Iris pigment epithelial cell (primary cell): ENCODE measurements at places on chromosomes 1 and 21.

- DNase-seq, result peak; percentile 97
Measured at GRCh38 chr1:162541619-162542141, 19.8 kb upstream of the UAP1 start.

DNA sequence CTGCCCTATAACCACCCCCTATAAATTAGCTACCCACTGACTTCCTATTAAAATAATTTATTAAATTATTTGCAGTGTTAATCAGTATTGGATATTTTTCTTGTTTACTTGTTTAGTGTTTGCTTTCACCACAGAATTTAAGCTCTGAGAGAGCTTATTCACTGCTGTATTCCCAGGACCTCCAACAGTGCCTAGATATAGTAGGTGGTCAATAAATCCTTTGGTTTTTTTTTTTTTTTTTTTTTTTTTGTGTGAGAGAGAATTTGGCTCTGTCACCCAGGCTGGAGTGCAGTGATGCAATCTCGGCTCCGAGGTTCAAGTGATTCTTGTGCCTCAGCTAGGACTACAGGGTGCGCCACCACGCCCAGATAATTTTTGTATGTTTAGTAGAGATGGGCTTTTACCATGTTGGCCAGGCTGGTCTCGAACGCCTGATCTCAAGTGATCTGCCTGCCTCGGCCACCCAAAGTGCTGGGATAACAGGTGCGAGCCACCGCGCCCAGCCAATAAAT, 1.1 kb upstream of the OSBPL9 start:
- DNase-seq, result no peak

DNA sequence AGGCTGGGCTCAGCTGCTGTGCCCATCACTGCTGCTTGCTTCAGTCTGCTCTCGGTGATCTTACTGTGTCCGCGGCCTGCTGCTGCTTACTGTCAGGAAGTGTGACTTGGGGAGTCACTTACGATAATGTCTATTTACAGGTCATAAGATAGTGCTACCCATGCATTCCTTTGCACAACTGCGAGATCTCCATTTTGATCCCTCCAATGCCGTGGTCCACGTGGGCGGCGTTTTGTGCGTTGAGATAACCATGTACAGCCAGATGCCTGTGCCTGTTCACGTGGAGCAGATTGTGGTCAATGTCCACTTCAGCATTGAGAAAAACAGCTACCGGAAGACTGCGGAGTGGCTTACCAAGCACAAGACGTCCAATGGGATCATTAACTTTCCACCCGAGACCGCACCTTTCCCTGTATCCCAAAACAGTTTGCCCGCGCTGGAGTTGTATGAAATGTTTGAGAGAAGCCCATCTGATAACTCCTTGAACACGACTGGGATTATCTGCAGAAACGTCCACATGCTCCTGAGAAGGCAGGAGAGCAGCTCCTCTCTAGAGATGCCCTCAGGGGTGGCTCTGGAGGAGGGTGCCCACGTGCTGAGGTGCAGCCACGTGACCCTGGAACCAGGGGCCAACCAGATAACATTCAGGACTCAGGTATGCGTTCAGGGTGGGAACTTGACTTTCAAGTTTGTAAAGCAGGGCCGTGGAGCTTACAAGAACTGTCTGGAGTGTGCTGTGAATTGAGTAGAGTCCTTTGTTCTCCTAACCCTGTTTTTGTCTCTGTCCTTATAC, 24.4 kb upstream of the PWP2 start:
- no peak for DNase-seq

DNA sequence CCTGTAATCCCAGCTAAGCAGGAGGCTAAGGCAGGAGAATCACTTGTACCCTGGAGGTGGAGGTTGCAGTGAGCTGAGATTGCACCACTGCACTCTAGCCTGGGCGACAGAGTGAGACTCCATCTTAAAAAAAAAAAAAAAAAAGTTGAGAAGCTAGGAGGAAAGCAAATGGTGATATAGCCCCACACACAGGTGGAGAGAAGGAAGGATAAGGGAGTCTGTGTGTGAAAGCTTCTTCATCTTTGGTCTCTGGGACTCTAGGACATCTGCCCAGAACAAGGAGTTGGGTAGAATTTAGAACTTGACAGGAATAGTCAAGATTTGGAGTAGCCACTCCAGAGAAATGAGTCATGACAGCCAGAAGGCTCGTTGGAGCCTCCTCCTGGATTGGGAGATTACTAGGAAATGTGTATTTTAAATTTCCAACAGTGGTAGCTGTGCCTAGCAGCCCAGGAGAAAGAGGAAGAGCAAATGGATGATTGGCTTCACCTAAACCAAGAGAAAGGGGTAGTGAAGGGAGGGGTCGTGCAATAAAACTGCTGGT, 19.9 kb downstream of the NPL start:
- no peak for DNase-seq

GRCh38 chr1:26053718-26054560, 8.0 kb upstream of the SLC30A2 start:
- no peak for DNase-seq

GRCh38 chr1:2797741-2798016, 3.8 kb downstream of the TTC34 start:
- no peak for DNase-seq

DNA sequence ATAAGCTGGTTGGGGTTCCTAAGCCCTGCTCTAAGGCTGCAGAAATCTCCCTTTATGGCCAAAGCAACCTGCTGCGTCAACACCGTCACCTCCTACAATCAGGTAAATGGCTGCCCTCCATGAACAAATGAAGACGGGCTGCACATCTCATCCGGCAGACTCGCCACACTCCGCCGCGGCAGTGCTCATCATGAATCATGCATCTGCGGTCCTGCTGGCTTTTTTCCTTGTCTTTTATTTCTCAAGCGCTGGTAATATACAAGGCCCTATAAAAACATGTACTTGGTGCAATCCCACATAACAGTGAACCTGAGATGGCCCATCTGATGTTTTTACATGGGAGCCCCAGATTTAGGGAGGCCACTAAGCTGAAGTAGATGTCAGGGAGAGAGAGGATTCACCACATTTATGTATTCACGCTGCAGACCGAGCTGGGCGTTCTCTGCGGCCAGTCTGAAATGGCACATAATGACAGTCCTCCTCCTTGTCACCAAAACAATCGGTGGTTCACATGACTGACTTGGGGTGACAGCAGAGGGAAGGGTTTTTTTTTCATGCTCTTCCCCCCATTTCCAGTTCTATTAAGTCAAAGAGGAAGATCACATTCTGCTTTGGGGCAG, 91.6 kb downstream of the KAZN start:
- no peak for DNase-seq

GRCh38 chr1:43536196-43536863, 5.6 kb downstream of the PTPRF start:
- DNase-seq, result no peak

- no peak for DNase-seq
Measured at GRCh38 chr1:162010175-162010506, 13.5 kb downstream of the OLFML2B start.

- no peak for DNase-seq
Measured at GRCh38 chr1:58158506-58159433, 387.8 kb downstream of the OMA1 start.

DNA sequence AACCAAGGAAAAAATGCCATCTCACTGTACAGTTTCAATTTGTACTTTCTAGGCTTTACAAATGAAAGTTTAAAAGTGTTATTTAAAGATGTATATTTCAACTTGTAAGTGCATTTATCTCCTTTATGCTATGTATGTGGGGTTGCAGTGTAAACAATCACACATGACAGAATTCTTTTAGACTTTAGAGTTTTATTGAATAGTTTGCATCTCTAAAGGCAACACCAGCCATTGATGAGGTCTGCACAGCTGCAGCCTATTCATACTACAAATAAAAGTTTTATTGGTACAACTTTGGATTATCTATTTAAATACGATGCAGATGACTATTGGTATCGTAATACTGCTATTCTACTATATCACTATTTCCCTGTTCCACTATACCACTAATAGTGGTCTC, 894.4 kb upstream of the B3GALT2 start:
- DNase-seq, result no peak

GRCh38 chr1:219339466-219339865, 165.8 kb downstream of the LYPLAL1 start:
- DNase-seq, result peak; percentile 31

GRCh38 chr1:187680823-187681222, 852.1 kb downstream of the PLA2G4A start:
- peak; percentile 97 for DNase-seq

- no peak for DNase-seq
Measured at GRCh38 chr1:36641776-36642175, 159.1 kb upstream of the CSF3R start.

DNA sequence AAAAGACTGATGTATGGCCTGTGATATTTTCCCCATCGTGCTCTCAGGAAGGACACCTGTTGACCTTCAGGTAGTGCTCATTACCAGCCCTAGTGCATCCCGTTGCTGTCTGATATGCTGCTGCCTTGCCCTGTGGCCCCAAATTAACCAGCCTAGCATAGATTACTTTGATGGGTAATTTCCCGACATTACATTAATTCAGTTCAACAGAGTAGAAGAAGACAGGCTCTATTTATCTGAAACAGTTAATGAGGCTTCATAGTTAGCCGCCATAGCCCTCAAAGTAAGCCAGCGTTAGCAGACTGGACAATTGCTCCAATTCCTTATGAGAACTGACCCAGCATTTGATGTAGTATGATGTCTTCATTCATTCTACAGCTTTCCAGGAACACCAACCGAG, 257.6 kb downstream of the OLFM3 start:
- DNase-seq, result no peak

DNA sequence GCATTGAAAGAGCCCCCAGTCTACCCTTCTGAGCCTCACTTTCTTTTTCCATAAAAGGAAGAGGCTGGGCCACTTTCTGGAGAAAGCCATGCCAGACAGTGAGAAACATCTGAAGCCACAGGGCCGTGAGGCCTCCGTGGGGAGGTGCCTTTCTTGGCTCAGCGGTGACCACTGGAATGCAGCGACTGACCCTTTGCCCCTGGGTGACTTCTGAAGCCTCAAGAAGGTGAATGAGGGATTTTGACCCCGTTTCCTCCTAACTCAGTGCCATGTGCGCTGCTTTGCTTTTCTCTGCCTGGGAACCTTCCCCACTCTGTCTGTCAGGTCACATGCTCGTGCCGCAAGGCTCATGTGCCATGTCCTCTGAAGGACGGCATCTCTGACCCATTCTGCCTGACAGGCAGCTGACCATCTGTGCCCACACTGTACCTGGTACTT, 44.7 kb upstream of the A3GALT2 start:
- DNase-seq, result peak; percentile 90

GRCh38 chr1:219566951-219567947, 45.7 kb downstream of the ZC3H11B start:
- DNase-seq, result peak; percentile 67

DNA sequence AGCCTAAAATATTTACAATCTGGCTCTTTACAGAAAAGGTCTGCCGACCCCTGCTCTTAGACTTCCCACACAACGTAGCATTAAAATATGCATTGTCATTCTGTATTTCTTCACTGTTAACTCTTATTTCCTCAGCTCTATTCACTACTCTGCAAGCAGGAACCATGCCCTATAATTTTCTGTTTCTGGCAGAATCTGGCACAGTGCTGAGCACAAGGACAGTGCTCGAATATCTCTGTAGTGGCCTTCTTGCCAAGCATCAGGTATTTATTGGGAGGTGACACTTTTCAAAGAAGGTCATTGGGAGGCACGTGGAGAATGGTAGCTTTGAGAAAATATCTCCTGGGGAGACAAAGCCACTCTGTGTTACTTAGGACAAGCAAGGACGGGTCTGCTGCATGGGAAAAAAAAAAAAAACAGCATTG, 77.9 kb downstream of the PSMG1 start:
- peak; percentile 35 for DNase-seq

- no peak for DNase-seq
Measured at GRCh38 chr1:206793620-206794019, 21.3 kb upstream of the IL10 start.

GRCh38 chr1:225425201-225425786, 2.5 kb downstream of the LBR start:
- DNase-seq, result peak; percentile 23

DNA sequence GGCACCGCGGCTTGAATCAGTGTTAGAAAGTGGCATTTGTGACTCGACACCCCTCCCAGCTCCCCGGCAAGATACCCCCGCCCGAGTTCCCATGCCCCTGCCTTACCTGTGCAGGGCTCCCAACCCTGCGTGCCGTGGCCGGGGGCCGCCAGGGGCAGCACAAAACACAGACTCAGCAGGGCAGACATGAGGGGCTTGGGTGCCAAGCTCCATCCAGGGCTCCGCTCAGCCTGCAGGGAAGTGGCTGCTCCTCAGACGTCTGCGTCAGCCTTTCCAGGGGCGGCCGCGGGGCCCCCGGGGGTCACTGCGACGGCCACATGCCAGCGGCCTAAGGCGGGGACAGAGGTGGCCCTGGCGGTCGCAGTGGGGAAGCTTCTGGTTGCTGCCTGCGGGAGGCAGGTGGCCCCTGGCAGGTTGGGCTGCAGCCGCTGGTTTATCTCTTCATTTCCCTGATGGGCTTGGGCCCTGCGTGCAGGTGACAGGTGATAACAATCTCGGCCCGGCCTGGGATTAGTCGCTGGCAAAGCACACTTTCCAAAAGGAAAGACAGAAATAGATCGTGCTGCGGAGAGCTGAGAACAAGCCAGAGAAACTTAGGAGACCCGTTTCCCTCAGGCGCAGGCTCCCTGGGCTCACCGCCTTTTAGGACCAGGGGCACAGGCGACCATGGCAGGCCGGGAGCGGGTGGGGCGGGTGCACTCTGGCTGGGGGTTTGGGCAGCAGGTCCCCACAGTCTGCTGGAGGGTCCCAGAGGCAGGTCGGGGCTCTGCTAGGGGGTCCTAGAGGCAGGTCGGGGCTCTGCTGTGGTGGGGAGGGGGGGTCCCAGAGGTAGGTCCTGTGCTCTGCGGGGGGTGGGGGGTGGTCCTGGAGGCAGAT, at the start of gene TSPEAR:
TSS of gene TSPEAR (minus strand) at position 246 of the 876 bp plus-strand sequence. CDS start at position 188, 58 bp downstream.
- no peak for DNase-seq

DNA sequence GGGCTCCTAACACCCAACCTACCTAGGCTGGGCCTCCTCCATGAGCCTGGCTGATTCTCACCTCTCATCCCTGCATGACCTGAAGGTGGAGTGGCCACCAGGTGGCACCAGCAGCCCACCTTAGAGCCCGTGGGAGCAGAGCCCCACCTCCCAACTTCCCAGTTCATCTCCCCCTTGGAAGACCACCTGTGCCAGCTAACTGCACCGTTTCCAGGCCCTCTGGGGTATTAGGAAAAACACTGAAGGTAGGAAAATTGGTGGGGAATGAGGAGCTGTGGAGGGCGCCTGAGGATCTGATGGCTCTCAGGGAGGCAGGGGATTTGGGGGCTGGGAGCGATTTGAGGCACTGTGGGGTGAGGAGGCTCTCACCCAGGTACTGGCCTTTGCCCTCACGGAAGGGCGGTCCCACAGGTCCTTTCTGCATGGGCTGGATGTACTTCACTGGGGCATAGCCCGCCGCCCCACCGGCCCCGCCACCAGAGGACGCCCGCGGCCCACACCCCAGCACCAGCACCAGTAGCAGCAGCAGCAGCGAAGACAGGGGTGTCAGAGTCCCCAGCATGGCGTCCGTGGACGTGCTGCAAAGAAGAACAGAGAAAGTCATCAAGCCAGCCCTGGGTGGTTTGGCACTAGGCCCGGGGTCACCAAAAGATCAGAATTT, 11.1 kb downstream of the ADPRS start:
- DNase-seq, result peak; percentile 66
